ENCODE measurements at places on chromosomes 5 and 9. TPM values are rescaled to one million over a fixed set of nuclear protein-coding genes. Genes with fewer than 3 reads are reported as not detected.

- no peak for DNase-seq
Measured at GRCh38 chr5:174644923-174645322, 79.5 kb upstream of the MSX2 start.

DNA sequence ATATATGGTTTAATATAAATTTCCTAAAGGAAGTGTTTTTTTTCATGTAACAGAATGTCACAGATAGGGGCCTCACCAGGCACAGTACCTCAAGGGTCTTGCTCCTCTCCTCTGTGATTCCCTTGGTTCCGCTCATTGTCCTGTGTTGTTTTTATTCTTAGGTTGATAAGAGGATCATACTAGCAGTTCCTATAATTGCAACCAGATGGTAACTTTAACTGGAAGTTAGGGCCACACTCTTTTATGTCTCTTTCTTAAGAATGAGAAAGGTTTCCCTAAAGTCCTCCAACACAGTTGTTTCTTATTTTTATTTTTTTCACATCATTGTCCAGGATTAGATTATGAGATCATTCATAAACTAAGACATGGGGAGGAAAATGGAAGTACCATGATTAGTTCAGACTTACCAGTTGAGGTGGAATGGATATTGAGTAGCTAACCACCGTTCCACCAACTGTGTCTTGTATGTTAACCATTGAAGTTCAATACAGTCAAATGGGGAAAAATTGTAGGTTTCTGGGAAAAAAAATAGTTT is 41.1 kb downstream of the FAM174A start:
- DNase-seq, result no peak

- no peak for DNase-seq
Measured at GRCh38 chr5:160233215-160233614, 3.9 kb downstream of the FABP6 start.

DNA sequence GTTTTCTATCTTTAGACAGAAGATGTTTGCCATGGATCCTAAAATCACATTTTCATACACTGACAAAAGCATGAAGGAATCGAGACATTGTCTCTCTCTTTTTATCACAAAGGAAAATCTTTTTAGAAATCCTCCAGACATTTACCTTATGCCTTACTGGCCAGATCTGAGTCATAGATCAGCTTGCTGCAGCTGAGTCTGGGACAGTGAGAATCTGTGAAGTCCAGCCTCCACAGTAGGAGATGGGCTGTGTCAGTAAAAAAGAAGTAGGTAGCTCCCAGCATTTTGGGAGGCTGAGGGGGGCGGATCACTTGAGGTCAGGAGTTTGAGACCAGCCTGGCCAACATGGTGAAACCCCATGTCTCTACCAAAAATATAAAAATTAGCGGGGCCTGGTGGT is 333.4 kb upstream of the ZNF462 start:
- no peak for DNase-seq

GRCh38 chr5:163252950-163253349 is 184.4 kb upstream of the CCNG1 start:
- no peak for DNase-seq

Gene CDH10
- total RNA-seq, result 0.13 TPM

Gene C9orf50
- total RNA-seq, result 2.2 TPM

Measured in sciatic nerve (tissue), 2 donors.